Activated effector memory CD4-positive, alpha-beta T cell treated with Interleukin-2 at 50 U/mL for 16 hours (primary cell): ENCODE measurements at places on chromosomes 5 and 9.

GRCh38 chr5:139147483-139148087 lies 50.6 kb downstream of the SIL1 start:
- DNase-seq: no peak

- DNase-seq: no peak
Observed at GRCh38 chr5:148376198-148376597, 7.6 kb upstream of the FBXO38 start.

DNA sequence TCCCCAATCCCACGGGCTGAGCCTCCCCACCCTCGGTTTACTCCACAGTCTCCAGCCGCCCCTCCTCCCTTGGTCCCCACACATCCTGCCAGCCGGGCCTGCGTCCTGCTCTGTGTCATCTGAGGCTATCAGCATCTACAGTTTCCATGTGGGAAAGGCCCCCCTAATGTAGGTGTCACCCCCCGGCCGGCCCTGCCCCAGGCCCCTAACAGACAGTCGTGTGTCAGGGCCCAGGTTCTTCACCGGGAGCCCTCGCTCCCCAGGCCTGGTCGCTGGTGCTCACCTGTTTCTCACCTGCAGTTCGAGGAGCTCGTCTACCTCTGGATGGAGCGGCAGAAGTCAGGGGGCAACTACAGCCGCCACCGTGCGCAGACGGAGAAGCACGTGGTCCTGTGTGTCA lies 62.7 kb downstream of the KCNT1 start:
- DNase-seq: no peak

GRCh38 chr9:70044490-70045307 lies 1.1 kb downstream of the MAMDC2 start:
- no peak for DNase-seq

DNA sequence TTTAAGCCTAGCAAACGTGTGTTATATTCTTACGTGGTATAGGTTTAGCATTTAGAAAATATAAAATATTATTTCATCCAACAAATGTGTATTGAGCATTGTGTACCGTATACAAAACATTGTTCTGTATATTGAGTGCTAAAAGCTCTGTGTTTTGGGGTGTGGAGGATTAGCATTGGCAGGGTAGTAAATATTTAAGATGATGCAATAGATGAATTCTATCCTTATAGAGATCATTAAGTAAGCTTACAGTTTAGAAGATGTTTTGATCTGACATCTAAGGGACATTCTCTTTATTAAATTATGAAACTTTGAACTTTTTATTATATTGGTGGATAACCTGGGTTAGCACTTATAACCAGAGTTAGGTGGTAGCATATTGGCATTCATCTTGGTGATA lies 48.5 kb upstream of the GLIPR2 start:
- DNase-seq: no peak

- no peak for DNase-seq
Observed at GRCh38 chr5:32960340-32961058, 249.4 kb downstream of the NPR3 start.

GRCh38 chr5:138068742-138069600 lies 14.9 kb upstream of the WNT8A start:
- DNase-seq: peak; percentile 50

DNA sequence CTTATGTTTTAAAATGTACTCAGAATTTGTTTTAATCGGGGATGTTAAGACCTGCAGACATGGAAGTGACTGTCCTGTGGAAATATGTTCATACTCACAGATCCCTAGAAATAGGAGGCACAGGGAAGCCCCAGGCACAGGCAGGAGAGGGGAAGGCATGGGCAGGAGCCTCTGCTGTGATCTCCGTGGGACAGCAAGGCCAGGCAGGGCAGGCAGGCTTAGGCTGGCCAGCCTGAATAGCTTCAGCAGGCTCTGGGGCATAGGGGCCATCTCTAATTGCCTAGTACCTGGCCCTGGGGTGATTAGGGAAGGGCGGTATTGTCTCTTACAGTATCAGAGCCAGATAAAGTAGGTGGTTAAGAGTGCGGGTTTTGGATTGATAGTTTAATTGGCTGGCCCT lies 59.8 kb upstream of the PLEKHG4B start:
- DNase-seq: no peak

DNA sequence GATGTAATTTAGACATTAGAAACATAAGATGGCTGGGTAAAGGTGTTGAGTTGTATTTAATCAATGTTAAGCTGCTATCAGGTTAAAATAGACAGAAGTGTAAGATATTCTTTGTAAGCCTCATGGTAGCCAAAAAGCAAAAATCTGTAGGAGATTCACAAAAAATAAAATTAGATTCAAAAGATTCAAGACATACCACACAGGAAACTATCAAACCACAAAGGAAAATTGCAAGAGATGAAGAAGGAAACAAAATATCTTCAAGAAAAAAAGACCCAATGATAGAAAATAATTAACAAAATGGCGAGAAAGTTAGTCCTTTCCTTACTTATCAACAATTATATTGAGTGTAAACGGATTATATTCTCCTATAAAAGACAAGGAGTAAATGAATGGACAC lies 15.3 kb downstream of the XRCC4 start:
- no peak for DNase-seq

- DNase-seq: no peak
Observed at GRCh38 chr9:109213285-109214121, 46.5 kb upstream of the FRRS1L start.

DNA sequence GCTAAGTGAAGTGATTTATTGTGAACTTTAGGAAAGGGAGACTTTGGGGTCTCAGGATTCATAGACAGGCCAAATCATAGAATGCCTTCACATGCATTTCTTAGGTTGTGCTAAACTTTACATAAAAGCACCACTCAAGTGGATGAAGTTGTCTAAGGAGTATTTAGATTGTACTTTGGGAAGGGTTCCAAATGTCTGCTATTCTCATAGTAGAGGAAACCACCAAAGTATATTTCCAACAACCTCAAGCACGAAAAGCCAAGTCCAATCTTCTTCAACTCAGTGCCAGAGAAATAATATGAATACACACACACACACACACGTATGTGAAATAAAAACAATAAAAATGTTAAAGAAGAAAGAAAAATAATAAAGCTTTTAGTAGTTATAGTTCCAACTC lies 41.8 kb downstream of the ENC1 start:
- DNase-seq: no peak

DNA sequence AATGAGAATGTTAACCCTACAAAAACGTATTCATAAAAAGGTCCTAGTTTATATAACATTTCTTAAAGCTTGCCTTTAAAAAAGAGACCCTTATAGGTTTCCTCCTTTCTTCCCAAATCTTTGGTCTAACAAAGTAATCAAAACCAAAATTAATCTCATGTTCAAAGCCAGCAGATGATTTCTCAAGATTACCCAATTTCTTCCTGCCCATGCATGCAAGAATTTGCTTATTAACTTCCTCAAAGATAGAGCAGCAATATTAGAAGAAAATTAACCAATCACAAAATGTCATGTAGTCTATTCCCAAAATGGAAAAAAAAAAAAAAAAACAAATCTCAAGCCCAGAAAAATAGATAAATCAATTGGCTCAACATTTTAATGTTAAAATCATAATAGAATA lies 114.9 kb downstream of the MLLT3 start:
- DNase-seq: no peak

DNA sequence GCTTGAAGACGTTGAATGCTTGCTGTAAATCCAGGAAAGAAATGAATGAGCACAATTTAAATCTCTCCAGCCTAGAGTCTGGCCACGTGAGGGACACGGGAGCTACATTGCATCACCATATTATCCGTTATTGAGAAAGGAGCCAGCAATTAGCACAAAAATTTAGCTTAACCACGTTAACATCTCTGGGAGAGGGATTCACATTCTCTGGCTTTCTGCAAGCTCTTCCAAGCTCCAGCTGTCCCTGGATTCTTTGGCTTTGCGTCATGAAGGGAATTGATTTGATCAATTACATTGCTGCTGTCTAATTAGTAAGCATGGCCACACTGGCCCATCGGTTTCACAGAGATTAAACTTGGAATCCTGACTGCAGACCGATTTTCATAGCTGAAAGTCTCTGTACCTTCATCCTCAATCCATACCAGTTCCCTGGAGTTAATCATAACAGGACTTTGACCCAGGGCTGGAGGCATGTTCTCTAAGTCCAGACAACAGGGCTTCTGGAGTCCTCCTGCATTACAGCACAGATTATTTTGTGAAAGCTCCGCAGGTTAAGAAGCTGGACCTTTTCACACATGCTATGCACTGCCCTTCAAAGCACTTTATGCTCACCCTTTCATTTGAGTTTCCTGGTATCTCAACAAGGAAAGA lies 31.6 kb downstream of the ADRA1B start:
- DNase-seq: no peak

DNA sequence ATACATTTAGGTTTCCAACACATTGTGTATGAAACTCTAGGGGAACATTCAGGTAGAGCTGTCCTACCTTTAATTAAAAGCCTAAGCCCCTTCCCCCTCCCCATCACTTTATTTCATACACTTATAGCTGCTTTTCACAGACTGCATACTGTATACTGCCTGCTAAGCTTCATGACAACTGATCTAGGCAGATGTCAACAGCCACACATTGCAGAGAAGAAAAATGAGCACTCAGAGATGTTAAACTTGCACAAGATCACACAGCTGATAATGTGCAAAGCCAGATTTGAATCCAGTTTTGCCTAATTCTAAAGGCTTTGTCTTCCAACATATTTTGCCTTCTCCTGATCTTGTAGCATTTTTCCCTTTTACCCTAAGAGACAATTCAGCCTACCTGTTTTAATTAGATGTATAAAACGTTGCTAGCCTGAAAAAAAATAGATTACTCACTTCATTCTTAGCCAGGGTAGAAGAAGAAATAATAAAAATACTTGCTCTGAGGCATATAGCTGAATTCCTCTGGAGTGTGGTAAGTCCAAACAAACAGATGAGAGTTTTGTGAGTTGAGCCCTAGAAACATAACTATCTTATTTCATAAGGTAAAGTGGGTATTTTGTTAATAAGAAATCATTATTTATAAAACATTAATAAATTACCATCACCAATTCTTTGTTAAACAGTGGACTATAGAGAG lies 56.9 kb upstream of the CAST start:
- no peak for DNase-seq

DNA sequence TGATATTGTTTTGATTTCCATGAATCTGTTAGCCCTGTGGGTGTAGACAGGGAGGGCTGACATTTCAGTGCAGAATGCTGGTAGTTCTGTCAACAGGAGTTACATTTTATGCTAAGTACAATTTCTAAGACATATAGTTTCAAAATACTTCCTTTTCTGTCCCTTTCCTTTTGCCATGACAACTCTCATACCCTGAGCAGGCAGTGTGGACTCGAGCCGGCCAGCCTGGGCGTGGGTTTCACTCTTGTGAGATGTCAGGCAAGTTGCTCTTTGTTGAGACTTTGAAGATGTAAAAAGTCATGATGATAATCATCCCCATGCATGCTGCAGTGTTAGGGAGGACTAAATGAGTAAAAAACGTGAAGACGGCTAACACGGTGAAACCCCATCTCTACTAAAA lies 197.9 kb downstream of the CFAP90 start:
- DNase-seq: no peak
